ENCODE measurements at places on chromosomes 6 and 20.

DNA sequence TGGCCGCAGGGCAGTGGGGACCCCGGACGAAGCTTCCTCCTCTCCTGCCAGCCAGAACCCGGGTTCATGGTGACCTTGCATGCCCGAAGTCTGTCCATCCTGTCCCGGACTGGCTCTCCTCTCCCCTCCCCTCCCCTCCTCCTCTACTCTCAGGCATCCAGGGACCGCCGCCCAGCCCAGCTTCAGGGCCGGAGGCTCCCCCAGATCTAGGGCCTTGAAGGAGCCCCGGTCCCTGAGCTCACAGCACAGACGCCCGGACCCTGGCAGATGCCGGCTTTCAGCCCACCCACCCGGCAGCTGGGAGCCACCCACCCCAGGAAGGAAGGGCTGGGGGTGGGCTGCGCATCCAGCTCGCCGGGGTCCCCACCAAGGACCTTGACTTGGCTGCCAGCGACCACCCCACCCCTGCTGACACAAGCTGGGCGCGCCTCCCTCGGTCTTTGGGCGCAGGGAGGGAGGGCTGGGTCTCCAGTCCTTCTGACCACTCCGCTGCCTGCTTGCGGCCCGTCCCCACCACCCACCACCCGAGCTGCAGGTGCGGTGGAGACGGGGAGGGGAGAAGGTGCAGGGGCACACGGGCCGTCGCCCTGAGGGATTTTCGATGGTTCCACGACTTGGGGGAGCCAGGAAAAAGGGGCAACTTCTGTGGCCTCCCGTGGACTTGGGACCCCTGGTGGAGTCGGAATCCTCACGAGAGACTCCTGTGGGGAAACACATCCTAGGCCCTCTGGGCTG is 5.8 kb upstream of the ABHD16B start:
- DNase-seq: no peak

- no peak for DNase-seq
These were observed 12.5 kb upstream of the RALGAPB start for GRCh38 chr20:38460040-38460623.

GRCh38 chr6:35541836-35542235 is 29.1 kb upstream of the TULP1 start:
- DNase-seq: no peak

DNA sequence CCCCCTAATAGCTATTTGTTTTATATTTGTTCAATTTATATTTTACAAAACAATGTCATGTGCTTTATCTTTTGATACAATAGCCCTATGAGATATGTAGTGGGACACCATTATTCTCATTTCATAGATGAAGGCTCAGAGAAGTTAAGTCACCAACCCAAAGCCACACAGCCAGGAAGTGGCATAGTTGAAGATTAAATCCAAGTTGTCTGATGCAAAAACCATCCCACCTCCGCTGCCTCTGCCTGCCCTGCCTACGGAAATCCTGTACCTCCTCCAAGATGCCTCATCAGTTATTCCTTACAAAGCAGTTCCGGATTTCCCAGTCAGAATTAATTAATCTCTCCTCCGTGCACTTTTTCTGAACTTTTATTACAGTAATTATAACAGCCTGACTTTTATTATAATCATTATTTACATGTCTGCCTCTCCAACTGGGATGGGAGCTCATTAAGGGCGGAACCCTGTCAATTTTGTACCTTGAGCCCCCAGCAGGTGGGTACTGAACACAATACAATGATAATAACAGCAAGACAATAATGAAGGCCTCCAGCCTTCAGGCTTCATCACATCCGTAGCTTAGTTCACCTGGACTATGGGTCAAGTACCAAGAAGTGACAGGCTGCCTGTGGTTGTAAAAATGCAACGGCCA is 54.7 kb downstream of the LRFN2 start:
- DNase-seq: no peak

Data from activated naive CD8-positive, alpha-beta T cell treated with anti-CD3 and anti-CD28 coated beads for 36 hours (primary cell).